SK-MEL-5 (cell line): ENCODE measurements at places on chromosomes 4 and X.

GRCh38 chr4:33948921-33949320 lies 2295.4 kb downstream of the ARAP2 start:
- DNase-seq, result no peak

DNA sequence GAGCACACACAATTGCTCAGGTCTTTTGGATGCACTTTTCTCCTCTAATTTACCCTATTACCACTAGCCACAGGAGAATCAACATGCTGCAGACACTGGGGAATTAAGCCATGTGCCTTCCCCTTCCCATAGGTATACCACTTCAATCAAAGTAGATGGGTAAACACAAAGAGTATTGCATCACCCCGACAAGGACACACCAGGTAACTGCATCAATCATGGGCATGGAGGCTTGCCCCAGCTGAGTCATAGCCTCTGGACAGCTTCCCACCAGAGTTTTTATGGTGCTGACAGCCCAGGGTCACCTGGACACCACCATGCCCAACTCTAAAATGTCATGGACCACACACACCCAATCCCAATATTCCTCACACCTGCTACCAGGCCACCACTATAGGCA lies 197.2 kb upstream of the AR start:
- no peak for DNase-seq

- DNase-seq, result no peak
These were observed 1.1 kb downstream of the ZFYVE28 start for GRCh38 chr4:2417226-2417764.

GRCh38 chr4:188783175-188783574 lies 643.9 kb downstream of the TRIML1 start:
- no peak for DNase-seq

GRCh38 chr4:57042711-57043169 lies 64.0 kb downstream of the POLR2B start:
- DNase-seq, result no peak

DNA sequence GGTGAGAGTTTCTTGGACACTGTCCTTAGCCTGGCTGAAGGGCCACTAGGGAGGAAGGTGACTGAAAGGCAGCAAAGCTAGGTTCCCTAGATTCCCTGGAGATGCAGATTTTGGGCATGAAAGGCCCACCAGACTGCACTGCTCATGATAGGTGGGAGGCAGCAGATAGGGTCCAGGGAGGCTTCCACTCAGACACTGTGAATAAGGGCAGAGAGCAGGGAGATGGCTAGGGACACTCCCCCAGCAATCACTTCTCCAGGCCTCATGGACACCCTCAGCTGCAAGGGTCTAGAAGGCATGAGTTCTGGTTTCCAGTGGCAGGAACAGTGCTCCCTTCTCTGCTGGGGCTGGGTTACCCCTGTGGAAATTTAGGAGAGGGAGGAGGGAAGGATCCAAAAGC lies 20.1 kb downstream of the ARMCX2 start:
- DNase-seq, result no peak

GRCh38 chr4:82770607-82771006 lies 28.0 kb downstream of the SCD5 start:
- DNase-seq, result no peak

DNA sequence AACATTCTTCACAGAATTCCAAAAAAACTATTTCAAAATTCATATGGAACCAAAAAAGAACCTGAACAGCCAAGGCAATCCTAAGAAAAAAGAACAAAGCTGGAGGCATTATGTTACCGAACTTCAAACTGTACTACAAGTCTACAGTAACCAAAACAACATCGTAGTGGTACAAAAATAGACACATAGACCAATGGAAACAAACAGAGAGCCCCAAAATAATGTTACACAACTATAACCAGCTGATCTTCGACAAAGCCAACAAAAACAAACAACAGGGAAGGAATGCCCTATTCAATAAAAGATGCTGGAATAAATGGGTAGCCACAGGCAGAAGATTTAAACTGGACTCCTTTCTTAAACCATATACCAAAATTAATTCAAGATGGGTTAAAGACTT lies 1189.6 kb downstream of the PCDH18 start:
- no peak for DNase-seq

- DNase-seq, result no peak
These were observed 90.8 kb downstream of the SHISA3 start for GRCh38 chr4:42488114-42488513.
